Eye (tissue), 1 donor: ENCODE measurements at places on chromosomes 5 and 9.
A peak's percentile ranks its signal among the peaks of the same experiment; 100 is the strongest.

GRCh38 chr5:147568710-147569406 lies 59.0 kb upstream of the DPYSL3 start:
- DNase-seq = no peak

- peak; percentile 41 for DNase-seq
These were observed 9.5 kb downstream of the LHFPL2 start for GRCh38 chr5:78638973-78639669.

GRCh38 chr9:135415586-135415985 lies 64.0 kb upstream of the PPP1R26 start:
- DNase-seq = no peak

DNA sequence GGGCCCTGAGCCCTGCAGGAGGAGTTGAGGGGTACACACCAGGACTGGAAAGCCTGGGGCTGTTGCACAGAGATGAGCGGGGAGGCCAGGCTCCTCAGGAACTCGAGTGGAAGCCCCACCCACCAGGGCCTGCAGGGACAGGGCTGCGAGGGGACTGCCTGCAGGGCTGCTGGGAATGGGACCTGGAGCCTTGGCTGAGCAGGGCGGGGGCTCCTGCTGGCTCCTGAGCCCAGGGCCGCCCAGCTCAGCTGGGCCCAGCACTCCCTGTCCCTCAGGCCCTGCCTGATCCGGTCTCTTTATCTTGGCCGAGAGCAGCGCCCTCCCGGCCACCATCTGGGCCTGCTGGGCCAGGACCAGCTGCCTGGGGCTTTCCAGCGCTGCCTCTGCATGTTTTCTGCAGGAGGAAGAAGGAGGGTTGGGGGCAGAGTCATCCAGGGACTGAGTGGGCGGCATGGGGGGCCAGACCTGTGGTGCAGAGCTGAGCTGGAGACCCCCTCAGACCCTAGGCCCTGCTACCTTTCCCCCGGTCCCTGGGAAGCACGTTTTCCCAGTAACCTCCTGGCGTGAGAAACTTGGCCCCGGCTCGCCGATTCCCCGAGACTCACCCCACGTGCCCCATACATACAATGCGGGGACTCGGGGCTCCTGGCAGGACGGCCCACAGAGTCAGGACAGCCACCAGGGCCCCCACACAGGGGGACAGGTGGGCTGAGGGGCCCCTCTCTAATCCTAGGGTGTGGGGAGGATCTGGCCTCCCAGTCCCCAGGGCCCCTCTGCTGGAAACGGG lies 9.4 kb downstream of the LCN12 start:
- peak; percentile 33 for DNase-seq

DNA sequence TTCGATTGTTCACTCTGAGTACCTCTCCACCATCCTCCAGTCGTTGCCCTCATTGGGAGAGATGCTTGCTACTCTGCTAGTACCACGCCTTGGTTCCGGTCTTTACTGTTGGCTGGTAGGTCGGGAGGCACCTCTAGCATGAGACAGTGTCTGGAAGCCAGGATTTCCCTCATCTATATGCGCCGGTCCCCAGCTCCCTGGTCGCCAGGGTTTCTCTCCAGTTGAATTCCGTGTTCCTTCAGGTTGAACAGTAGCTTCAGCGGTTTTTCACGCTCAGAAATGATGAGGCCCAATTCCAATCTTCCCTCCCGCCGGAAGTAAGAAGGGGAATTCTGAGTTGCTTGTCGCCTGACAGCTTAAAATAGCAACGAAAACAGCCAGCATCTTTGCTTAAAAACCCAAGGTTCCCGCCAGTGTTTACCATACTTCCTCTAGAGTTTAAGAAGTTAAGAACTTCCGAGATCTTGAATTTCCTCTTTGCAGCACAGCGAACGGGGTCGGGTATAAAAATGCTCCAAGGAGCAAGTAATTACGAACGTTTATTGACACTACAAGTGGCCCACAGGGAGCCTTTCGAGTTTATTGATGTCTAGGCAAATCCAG lies 1.3 kb upstream of the ST8SIA4 start:
- peak; percentile 51 for DNase-seq

- peak; percentile 67 for DNase-seq
These were observed 90.9 kb upstream of the BOD1 start for GRCh38 chr5:173707392-173707791.

- DNase-seq = peak; percentile 49
These were observed 99.5 kb downstream of the DAB2IP start for GRCh38 chr9:121750715-121751623.

- no peak for DNase-seq
These were observed 13.4 kb upstream of the MSMP start for GRCh38 chr9:35767458-35767857.

DNA sequence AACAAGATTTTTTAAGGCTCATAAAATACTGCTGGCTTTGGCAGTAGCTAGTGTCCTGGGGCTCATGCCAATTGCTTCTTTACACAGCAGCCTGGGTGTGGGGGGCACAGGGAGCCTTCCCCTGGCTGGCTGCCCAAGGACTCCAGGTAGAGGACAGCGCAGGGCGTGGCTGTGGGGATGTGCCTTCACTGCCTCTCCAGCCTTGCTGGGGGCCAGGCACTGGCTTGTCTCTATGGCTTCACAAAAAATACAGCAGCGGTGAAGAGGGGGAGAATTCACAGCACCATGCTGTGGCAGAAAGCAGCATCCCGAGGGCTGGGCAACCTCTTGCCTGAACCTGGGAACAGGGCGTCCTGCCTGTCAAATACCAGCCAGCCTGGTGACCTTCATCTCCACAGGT lies 57.4 kb downstream of the DAP start:
- no peak for DNase-seq

DNA sequence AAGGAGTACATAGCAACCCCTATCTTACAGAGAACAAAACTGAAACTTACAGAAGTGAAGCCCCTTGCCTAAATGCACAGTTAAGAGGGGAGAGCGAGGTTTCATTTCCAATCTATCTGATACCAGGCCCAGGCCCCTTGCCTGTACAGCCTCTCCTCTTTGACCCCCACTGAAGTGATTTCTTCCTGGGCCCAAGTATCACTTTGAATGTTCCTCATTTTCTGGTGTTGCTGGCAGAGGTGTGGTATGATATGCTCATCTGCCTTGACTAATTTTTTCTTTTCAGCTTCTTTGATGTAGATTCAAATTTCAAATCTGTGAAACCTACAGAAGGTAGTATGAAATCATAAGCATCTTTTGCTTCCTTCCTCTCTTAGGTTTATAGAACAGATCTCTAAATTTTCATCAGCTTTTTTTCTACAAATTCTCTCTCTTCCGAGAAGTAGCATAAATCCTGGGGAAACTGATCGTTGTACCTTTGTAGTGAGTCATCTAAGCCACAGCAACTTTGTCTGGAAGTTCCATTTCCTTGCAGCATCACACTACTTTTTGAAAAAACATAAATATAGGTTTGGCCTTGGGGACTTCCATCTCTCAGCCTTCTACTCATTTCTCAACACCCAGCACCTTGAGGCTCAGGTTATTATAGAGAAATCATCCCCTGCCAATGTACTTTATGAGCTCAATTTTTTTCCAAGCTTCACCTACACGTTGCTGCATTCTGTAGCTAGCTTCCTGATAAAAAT lies 402.4 kb upstream of the PTGER4 start:
- no peak for DNase-seq

DNA sequence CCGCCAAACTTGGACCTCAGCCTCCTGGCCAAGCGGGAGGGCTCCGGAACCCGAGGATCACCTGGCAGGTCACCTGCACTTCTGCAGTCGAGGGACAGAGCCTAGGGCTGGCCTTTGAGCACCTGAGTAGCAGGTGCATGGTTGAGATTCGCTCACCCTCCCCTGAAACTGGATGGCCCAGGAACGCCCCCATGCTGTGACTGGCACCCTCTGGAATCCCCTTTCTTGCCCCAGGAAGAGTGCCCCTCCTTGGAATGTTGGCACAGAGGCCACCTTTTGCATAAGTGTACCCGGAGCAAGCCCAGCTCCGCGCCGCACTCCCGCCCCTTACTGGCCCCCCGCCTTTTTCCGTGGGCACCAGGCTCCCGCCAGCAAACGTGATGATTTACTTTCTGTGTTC lies 112.5 kb upstream of the IER5L start:
- no peak for DNase-seq

GRCh38 chr5:126675338-126675737 lies 74.6 kb downstream of the PHAX start:
- no peak for DNase-seq

- DNase-seq = no peak
These were observed 117.6 kb downstream of the PIP5K1B start for GRCh38 chr9:68822596-68823165.

DNA sequence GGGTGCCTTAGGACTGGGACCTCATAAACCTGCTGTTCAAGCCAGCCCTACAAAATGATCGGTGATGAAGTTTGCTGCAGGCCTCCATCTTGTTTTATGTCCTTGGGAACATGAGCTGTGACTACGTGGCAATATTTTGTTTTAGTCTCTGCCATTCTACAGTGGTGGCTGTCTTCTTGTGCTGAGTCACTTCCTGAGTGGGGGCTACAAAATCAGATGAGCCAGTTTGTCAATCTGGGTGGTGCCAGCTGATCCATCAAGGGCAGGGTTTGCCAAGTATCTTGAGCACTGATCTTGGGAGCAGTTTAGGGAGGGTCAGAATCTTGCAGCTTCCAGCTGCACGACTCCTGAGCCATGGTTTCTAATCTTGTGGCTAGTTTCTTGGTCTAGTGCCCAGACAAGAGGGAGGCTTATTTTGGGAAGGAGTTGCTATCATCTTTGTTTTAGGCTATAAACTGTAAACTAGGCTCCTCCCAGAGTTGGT lies 94.7 kb downstream of the YTHDC2 start:
- no peak for DNase-seq

DNA sequence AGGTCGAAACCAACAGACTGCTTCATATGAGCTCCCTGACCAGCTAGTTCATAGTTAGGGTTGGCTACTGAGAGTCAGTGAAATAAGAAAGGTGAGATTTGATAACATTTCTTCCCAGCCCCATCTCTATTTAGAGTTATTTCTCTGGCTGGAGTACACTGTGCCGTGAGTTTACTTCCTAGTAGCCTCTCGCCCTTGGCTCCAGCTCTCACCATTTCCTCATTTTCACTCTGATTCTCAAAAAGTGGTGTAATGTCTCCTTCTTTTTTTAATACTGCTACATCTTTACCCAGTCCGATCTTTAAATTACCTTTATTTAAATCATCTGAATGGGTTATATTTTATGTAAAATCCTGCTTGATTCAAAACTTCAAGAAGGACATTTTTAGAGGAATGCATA lies 100.4 kb upstream of the FAM174A start:
- DNase-seq = no peak

GRCh38 chr5:108905805-108906204 lies 158.1 kb downstream of the FER start:
- DNase-seq = no peak

- DNase-seq = no peak
These were observed 86.3 kb downstream of the S1PR3 start for GRCh38 chr9:89077519-89077918.

DNA sequence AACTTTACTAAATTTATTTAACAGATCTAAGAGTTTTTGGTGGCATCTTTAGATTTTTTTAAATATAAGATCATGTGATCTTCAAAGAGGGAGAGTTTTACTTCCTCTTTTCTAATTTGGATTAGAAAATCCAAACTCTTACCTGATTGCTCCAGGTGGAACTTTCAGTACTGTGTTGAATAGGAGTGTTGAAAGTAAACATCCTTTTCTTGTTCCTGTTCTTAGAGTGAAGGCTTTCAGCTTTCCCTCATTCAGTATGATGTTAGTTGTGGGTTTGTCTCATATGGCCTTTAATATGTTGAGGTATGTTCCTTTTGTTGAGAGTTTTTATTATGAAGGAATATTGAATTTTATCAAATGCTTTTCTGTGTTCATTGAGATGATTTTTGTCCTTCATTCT lies 650.0 kb upstream of the SGCD start:
- no peak for DNase-seq

- no peak for DNase-seq
These were observed 2.3 kb downstream of the DIRAS2 start for GRCh38 chr9:90640361-90640760.

DNA sequence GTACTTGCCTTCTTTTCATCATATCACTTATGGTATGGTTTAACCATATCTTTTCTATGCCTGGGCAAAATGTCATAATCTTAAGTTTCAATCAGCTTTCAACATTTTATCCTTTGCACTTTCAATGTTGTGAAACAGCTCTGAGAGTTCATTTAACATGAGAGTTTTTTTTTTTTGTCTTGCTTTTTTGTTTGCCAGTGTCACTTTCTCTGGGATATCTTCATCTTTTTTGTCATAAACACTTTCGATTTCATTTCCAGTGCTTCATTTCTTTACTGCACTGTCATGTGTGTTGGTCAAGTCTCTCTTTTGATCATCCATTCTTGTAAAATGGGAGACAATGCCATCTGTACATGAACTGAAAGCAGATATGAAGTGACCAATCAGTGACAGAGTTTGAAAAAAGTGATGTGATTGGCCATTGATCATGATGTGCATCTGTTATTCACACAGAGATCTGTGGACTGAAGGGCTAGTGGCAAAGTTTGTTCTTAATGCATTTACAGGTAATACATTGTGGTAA lies 7.5 kb upstream of the POU5F2 start:
- DNase-seq = no peak

DNA sequence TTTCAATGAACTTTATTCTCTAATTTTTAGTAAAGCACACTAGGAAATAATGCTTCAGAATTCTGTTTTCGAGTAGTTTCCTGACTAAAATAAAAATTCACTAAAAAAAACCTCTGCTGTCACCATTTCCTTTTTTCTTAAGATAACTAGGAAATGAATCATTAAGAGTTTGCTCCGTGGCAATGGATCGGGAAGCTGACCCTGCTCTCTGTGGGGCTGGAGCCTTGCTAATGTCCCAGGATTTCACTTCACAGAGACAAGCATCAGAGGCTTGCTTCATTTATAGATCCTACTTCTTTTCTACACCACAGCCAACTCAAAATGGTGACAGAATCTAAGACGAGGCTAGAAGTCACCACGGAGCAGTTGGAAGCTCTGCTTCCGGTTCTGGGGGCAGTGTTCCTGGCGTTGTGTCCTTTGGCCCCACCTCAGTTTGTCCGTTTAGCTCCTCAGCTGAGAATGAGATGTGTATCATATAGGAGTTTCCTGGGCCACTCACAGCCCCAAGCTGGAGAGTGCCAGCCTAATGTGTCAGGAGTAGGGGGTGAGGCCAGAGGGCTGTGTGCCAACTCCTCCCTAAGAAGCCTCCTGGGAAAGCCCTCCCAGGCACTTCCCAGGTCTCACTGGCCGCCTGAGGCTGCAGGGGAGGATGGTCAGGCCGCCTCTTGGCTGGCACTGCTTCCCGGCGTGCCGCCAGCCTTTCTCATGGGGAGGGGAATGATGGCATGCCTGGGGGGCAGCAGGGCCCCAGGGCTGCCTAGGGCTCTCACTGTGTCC lies 19.6 kb downstream of the TENT4A start:
- no peak for DNase-seq

GRCh38 chr5:60820593-60821487 lies 23.2 kb downstream of the ELOVL7 start:
- DNase-seq = no peak
